ENCODE measurements at places on chromosomes 7 and 10.

- no peak for DNase-seq
Measured at GRCh38 chr10:79082631-79083596, 14.1 kb downstream of the ZMIZ1 start.

DNA sequence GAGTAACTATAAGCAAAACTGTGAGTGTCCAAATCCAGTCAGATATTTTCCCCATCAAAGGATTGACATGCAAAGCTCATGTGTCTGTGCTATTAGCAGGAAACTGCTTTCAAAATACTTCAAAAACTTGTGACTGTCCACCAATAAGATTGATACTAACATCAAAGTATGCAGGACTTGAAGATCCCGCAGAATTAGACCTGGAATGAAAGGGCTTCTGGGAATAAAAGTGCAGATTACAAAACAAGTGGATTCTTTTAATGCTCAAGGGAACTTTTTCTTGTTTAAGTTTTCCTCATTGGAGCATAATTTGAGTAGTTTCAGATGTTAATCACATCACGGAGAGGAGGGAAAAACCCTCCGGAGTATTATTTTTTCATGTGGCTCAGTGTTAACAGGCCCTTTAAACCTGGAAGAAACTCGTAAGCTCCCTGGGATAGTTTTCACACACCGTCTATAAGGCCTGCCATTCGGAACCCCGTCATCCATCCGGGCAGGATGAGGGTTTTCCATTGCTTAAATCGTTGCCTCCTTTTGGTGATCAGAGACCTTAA, 33.9 kb upstream of the MKX start:
- DNase-seq = no peak

DNA sequence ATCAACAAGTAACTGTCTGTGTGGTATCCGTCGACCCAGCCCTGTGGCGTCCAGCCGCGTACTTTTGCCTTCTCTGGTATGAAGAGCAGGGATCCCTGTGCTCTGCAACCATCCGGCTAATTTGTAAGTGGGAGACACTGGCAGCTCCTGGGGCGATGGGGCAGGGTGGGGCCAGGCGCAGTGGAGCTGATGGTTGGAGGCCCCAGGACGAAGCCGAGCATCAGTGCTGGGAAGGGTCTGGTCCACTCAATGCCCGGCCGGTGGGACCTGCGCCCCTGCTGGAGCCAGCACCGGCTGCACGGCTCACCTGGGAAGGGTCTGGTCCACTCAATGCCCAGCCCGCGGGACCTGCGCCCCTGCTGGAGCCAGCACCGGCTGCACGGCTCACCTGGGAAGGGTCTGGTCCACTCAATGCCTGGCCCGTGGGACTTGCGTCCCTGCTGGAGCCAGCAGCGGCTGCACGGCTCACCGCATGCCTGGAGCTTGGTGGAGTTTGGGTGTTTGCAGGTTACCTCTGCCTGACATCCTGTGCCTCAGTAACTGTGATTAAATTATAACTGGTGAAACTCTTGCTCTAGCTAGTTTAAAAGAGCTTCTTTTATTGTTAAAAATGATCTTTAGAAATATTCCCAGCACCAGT, 96.1 kb downstream of the NKX6-2 start:
- DNase-seq = no peak

GRCh38 chr10:74730246-74730645, 96.2 kb upstream of the KAT6B start:
- no peak for DNase-seq

- no peak for DNase-seq
Measured at GRCh38 chr10:10778959-10779358, 238.7 kb upstream of the CELF2 start.
